ENCODE measurements at places on chromosomes 4 and X.

DNA sequence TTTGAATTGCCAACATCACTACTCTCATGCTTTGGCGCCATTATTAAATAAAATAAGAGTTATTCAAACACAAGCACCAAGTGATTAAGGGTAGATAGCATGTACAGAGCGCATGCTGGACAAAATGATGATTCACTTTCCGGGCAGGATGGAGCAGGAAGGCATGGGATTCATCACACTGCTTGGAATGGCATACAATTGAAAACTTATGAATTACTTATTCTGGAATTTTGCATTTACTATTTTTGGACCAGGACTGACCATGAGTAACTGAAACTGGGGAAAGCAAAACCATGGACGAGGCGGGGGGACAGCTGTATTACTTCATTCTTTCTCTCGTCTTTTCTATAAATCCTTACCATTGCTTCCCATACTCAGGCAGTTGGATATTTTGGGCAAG is 28.5 kb upstream of the FGF5 start:
- DNase-seq = no peak

GRCh38 chr4:16337936-16338335 is 111.7 kb upstream of the TAPT1 start:
- DNase-seq = no peak

GRCh38 chrX:134324359-134324758 is 87.4 kb downstream of the CCDC160 start:
- no peak for DNase-seq

DNA sequence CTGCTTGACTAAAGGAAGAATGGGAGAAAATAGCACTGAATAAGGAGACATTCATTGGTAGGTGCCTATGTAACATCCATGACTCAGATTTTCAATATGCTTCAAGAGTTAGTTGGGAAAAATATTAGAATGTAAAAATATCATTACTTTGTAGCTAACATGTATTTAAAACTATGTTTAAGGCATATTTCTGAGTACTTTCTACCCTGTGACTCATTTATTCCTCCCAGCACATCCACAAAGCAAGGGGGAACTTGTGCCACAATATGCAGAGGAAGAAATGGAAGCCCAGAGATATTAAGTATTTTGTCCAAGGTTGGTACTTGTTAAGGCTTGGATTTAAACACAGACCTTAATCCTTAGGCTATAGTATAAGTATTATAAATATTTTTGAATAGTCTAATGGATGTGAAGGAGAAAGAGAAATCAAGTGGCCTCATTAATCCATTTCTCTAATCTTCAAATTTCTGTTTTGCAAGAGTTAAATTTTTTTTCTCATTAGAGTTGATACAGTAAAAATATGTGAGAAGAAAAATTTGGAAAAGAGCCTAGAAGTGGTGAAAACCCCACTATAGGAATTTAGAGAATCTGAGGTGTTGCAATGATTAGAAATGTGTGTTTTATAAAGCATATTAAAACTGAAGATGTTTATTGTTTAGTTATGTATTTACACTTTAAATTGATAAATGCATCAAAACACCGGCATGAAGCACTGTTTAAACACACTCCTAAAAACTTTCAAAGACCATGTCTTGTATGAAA is 149.3 kb upstream of the GYPA start:
- no peak for DNase-seq

DNA sequence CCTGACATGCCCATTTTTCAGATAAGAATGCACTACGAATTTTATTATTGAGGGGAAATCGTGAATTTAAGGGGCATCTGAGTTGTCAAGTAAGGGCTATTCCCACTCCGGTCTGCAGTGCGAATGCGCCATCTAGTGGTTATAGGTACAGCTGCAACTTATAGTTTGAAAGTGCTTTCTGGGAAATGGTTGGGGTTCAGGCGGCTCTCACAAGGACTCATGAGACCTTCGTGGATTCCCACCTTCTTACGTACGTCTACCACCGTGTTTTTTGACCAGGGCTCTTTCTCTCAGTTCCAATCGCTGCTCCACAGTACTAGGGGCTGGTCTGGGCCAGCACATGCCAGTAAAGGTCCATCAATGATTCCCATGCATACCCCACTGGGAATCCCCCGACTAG is 12.3 kb downstream of the MSL3 start:
- DNase-seq = no peak

DNA sequence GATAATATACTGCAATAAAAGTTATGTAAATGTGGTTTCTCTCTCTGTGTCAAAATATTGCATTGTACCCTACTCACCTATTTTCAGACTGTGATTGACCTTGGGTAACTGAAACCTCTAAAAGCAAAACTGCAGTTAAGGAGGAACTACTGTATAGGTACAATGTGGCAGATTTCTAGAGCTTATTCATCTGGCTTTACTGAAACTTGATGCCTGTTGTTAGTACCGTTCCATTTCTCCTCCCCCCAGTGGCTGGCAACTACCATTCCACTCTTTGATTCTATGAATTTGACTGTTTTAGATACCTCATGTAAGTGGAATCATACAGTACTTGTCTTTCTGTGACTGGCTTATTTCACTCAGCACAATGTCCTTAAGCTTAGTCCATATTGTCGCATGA is 61.9 kb downstream of the HOPX start:
- DNase-seq = no peak

DNA sequence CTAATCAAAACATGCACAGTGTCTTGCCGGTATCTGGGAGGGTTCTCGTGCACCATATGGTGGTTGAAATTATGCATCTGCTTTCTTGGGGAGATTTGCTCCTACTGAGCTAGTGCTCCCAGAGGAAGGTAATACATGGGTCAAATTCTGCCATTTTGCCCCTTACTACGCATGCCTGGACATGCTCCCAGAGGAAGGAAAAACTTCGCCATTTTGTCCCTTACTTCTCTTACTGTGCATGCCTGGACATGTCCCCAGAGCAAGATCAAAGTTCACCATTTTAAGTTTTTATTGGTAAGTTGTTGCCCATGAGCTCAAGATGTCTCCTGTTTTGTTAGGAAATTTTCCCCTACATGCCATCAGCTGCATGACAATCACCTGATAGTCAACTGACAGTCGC is 252.1 kb upstream of the KLHL4 start:
- DNase-seq = no peak

DNA sequence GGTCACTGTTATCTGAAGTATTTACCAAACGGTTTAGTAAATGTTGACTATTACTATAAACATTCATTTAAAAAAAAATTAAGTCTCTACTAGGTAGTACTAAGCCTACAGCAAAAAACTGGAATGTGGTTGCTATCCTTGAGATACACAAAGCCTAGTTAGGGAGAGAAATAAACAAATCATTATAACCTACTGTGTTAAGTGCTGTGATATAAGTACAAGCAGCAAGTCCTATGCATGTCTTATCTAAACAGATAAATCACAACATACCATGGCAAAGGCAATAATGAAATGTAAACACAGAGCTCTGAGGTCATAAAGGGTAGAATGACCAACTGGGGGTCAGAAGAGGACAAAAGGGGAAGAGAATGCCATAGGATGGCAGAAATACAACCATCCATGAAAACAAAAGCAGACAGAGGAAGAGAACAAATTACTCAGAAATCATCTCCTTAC is 92.2 kb downstream of the RNF150 start:
- no peak for DNase-seq

DNA sequence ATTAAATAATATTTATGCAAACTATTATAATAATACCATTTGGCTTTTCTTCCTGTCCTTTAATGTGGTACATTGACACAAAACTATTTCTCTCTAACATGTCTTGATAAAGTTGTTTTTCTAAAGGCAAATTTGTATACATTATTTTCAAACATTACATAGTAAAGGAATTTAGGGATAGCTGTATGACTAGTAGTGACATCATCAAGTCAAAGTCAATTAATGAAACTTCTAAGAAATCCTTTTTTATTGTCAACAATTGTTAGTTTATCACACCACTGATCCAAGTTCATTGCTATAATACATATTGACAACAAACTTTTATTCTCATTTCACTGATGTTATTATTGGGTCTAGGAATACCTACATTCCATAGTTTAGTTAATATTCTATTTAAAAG is 68.4 kb downstream of the TBCK start:
- no peak for DNase-seq

- no peak for DNase-seq
Measured at GRCh38 chr4:110287130-110287529, 88.7 kb upstream of the ELOVL6 start.

- peak; percentile 48 for DNase-seq
Measured at GRCh38 chrX:13647709-13648212, 5.2 kb upstream of the TCEANC start.

DNA sequence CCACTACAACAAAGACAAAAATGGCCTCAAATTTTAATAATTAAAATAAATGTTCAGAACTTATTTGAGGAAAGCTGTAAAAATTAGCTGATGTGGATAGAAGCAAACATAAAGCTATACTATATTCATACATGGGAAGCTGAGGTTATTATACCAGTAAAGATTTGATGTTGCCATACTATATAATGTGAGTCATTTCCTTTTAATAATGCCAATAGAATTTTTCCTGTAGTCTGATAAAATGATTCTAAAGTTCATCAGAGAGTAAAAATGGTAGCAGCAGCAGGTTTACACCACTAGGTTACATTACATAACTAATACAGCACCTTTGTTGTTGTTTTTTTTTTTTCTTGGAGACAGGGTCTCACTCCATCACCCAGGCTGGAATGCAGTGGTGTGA is 45.5 kb upstream of the CYP2U1 start:
- no peak for DNase-seq

- DNase-seq = no peak
Measured at GRCh38 chr4:13548059-13548983, 4.0 kb upstream of the NKX3-2 start.

DNA sequence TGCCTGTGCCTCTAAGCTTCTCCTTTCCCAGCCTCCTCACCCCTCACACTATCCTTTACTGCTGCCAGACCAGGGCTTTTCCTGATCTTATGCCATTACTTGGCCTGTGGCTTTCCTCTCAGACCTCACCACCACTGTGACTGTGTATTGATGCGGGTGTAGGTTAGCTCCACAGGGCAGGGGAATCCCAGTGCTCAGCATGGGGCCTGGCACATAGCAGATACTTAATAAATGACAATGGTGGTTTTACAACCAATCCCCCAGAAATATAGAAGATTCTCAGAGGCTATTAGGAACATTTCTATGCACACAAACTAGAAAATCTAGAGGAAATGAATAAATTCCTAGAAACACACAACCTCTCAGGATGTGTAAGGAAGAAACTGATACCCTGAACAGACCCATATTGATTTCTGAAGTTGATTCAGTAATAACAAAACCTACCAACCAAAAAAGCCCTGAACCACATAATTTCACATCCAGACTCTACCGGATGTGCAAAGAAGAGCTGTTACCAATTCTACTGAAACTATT is 129.6 kb upstream of the QRFPR start:
- DNase-seq = no peak

DNA sequence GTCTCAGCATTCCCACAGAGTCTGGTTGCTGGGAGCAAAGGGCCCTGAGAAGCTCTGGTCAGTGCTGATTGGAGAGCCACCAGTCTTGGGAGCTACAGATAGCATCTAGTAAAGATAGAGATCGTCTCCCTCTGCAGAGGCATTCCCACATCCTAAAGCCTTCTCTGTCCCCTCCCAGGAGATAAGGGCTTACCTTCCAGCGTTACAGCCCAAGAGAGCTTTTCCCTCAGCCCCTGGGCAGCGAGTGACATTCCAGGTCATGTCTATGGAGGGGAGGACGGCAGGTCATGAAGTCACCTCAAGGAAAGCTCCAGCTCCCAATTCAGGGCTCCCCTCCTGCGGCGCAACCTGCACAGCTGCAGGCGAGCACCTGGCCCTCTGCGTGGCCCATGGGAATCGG is 29.9 kb downstream of the CLDN34 start:
- DNase-seq = no peak

- DNase-seq = no peak
Measured at GRCh38 chr4:55635282-55635681, 816 bp downstream of the NMU start.

GRCh38 chrX:47566841-47567240 is 5.8 kb downstream of the ARAF start:
- no peak for DNase-seq

DNA sequence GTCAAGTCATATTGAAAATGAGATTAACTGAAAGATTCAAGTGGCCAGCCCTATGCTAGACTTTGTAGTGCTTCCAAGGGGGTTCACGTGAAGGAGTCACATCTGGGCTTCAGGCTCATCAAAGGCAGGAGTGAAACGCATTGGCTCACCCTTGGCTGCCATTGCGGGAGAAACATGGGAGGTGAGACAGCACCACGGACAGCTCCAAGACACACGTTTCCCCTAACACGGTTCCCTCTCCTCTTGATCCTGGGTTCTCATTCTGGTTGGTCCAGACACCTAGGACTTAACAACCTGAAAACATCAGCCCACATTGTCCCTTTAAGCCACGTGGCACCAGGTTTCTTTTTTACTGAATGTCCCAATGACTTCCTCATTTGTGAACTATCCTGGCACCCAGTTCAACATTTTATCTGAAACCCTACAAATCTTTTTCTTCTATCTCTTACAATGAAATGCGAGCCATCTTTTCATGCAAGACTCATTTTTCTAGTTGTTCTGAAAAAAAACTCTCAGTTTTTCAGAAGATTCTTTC is 279.0 kb upstream of the VCX3A start:
- DNase-seq = no peak

DNA sequence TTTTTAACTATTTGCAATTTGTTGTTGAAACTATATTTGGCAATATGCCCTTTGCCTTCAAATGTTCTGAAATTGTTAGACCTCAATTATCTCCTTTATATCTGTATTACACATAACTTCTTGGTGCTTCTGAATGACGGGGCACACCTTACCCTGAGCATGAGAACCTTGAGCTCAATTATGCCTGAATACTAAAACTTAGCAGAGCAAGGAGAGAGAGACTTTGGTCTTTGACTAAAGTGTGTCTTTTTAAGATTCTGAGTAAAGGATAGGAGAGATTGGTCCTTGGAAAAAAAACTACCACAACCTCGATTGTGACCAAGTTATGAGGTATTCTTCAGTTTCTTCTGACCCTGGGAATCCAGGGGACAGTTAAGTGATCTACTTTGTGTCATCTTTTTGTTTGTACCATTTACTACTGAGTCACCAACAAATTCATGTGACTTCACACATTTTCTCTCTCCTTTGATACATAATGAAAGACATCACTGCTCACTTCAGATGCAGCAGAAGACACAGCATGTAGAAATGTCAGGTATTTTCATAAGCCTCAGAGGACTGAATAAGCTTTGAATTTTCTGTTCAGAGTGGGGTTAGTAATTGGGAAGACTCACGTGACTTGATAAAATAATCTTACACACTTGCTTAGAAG is 51.4 kb downstream of the PTTG2 start:
- no peak for DNase-seq

DNA sequence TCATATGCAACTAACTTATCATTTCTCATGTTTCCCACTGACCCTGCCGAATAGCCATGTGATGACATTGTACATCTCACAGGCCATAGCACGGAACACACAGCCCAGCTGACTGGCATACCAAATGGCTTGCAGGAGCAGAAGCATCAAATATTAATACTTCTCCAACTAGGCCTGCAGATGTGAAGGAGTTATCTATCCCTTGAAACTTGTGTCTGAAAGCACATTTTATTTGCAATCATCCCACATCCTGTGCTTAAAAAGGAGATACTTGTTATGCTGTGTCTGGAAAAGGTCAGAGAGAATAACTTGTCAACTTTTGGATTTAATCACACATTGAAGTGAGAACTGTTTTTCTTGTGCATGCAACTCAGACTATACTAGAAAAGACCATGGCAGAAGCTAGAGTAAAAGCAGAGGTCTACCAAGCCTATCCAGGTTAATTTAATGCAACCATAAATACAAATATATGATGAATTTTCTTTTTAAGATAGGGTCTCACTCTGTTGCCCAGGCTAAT is 100.4 kb downstream of the IRF2 start:
- DNase-seq = no peak
